ENCODE measurements at places on chromosomes 13 and 19.

GRCh38 chr19:32921624-32922023, 50.1 kb downstream of the CEP89 start:
- no peak for DNase-seq

DNA sequence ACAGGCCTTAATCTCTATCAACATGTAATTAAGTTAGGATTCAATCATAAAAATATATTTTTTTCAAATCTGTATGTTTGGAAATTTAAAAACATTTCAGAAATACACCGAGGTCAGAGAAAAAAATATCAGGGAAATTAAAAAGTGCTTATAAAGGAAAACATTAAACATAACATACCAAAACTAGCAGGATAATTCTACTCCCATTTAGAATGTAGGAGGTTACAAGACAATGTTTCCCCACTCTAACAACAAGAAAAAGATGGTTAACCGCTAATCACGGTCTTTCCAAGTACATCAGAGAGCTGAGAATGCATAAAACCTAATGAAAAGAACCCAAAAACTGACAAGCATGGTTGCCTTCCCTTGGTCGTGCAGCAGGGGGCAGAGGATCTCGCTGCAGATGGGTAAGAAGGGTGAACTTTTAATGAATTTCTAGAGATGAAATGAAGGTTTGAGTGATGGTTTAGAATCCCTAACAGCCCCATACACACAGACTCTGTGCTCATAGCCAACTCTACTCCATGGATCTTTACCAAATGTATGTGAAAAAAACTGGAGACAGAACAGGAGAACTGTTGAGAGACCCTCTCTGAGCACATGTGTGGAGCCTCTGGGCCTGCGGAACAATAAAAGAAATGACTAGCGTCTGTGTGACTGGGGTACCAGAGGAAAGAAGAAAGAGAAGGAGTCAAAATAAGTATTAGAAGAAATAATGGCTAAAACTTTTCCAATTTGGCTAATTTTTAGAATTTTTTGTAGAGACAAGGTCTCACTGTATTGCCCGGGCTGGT, 51.3 kb upstream of the LSM14A start:
- DNase-seq = peak; percentile 79

DNA sequence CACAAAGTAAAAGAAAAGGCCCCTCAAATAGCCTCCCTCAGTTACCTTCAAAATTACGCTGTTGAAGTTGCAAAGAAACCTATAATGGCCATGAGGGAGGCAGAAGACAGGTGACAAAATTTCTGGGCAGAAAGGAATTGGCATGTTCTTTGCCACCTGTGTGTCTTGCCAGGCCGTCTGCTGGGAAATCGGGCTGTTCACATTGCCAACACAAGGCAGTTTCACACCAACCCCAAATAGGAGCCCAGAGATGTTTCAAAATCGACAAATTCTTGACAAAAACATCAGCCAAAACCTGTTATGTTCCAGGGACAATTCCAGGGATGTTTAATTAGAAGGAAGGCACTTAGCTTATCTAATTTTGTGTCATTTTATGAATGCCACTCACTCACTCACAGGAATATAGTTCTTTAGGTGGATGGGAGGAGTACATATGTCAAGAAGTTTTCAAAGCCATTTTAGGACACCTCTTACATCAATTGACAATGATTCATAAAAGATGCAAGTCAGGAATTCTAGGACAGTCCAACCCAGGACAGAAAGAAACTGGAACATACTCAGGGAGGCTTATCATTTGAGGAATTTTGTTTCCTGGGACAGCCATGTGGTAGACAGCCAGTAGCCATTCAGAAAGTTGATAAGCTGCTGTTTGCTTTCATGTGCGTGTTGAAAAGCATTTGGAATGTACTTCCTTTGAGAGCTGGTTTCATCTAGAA, 164.5 kb downstream of the RGCC start:
- peak; percentile 70 for DNase-seq

GRCh38 chr13:78657699-78658629, 991 bp downstream of the OBI1 start:
- peak; percentile 34 for DNase-seq

GRCh38 chr13:82833923-82834322, 1048.4 kb downstream of the SLITRK1 start:
- DNase-seq = peak; percentile 61

DNA sequence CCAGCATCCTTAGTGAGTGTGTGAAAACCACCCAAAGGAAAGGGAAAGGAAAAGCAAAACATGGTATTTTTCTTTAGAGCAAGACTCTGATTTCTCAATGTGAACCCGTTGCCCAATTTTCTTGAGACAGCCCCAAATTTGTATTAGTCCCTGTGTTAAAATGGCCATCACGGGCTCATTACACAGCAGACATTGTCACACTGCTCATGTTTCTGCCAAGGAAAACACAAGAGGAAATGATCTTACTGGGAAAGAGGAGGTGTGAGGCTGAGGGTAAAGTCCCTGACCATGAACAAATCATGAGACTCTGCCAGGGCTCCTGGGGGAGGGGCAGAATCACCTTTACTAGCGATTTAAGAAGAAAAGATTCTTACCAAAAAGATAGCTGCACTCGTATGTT, 54.4 kb downstream of the FAM124A start:
- no peak for DNase-seq

GRCh38 chr13:27860743-27861142, 59.1 kb upstream of the PDX1 start:
- DNase-seq = no peak

GRCh38 chr13:95106562-95106961, 194.7 kb downstream of the ABCC4 start:
- DNase-seq = peak; percentile 13

- peak; percentile 44 for DNase-seq
Measured at GRCh38 chr13:51623473-51623872, 39.2 kb downstream of the WDFY2 start.

GRCh38 chr13:19150712-19151228, 30.9 kb downstream of the TUBA3C start:
- no peak for DNase-seq

GRCh38 chr19:33280351-33280921, 21.9 kb downstream of the CEBPA start:
- no peak for DNase-seq

- DNase-seq = no peak
Measured at GRCh38 chr13:35865341-35866240, 265.6 kb downstream of the DCLK1 start.

GRCh38 chr13:31029102-31029501, 96.6 kb downstream of the TEX26 start:
- no peak for DNase-seq

DNA sequence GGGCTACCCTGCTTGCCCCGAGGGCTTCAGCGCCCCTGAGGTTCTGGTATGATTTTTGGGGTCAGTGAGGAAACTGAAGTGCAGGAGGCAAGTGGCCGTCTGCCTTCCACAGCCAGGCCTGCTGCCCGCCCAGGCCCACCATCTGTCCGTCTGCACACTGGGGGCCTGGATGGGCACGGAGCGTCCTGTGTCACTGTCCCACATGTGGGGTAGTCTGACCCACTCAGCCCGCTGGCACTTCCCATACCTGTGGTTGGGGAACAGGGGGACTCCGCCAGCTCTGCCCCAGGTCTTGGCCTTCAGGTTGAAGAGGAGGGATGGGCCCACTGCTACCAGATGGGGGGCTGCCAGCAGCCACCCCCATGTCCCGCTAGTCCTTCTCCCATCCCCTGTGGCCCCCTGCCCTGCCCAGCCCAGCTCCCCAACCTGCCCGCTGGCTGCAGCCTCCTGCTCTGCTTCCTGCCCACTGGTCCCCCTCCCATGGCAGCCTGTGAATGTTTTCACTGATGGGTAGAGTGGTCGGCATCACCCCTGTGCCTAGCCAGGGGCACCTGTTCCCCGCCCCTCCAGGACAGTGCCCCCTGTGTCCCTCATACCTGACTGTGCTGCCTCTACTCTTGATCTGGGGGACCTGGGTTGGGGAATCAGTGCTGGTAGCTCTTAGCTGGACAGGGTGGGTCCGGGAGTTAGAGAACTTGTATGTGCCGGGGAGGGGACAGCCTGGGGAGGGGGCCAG, 9.5 kb downstream of the PIAS4 start:
- no peak for DNase-seq

DNA sequence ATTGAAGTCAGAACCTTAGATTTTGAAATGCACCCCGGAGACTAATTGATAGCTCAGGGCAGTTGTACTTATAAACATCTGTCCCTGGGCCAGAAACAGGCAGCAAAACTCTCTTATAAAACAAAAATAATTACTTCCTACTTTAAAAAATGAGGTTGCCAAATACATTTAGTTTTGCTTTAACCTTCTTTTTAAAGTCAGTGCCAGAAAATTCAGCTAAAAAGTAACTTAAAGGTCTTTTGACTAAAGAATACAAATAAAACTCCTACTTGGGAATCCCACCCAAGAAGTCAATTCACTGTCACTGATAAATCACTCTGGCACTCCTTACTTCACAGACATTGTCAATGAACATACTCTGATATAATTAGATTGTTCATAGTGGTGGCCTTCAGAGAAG, 60.7 kb downstream of the DOCK9 start:
- no peak for DNase-seq

DNA sequence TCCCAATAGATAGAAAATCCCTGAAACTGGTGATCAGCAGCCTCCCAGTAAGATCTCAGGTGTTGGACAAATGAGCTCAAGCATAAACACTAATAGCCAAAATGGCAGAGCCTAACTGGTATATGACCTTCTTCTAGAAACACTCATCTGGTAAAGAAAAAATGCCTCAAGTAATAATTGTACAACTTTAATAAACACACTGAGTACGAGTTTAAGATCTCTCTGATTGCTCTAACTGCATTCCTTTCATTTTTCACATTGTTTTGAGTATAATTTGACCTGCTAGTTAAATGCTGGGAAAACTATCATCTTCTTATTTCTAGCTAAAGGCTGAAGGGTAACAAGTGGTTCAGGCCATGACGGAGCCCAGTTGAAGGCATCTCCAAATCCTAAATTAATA, 2009.5 kb upstream of the PCDH20 start:
- peak; percentile 67 for DNase-seq

DNA sequence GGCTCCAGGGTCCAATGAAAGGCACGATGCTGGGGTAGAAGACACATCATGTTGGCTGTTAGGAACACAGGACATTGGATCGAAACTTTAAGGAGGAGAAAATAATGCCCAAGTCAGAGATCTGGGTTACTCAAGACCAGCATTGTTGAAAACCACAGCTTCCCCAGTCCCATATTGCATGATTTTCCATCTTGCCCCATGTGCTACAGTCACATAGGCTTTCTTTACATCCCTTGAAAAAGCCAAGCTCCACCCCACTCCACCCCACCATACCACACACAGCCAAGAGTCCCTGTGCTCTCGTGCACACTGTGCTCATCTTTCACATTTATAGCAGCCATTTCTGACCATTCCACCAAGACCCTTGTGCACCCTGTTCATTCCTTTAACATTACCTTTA, 636.2 kb downstream of the DIAPH3 start:
- DNase-seq = no peak

DNA sequence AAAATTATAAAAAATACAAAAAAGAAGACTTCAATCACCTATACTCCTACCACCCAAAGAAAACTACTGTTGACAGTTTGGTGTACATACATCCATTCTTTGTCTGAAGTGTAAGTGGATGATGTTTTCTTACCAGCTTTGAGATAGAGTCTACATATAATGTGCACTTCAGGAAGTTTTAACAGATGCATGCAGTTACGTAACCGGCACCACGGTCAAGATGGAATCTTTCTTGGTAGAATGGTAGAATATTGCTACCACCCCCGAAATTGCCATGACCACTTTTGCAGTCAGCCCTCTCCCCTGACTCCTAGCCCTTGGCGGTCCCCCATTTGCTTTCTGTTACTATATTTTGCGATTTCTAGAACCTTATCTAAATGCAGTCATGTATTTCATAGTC, 1.4 kb downstream of the CUL4A start:
- no peak for DNase-seq

- DNase-seq = peak; percentile 48
Measured at GRCh38 chr13:106098778-106099177, 436.7 kb downstream of the EFNB2 start.

- no peak for DNase-seq
Measured at GRCh38 chr13:44157606-44158005, 216.0 kb upstream of the SERP2 start.

GRCh38 chr13:31172001-31172400, 10.3 kb upstream of the HSPH1 start:
- peak; percentile 73 for DNase-seq

DNA sequence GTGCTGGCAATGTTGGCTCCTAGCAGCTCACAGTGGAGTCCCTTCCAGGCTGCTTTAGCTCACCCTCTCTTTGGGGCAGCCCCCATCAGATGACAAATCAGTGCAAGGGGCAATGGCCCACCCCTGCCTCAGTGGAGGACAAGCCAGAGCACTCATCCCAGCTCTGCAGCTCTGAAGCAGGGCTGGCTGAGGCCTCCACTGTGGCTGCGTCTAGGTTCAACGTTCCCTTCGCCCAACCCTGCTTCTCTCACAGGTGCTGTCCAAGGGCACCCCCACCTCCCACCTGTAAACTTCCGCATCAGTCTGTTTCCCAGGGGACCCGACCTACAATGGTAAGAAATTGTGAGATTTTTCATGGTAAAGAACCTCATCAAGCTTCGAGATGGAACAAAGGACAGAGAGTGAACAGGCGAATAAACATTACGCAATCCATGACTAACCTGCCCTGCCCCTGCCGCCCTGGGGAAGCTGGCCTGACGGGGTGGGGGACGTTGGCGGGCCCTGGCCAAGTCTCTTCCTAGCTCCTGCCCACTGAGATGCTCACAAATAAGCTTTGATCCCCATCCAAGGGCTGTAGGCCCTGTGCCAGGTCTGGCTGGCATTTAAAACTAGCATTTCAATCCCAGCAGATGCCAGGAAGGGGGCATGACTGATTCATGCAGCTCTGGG, 40.5 kb downstream of the DZIP1 start:
- DNase-seq = peak; percentile 65

DNA sequence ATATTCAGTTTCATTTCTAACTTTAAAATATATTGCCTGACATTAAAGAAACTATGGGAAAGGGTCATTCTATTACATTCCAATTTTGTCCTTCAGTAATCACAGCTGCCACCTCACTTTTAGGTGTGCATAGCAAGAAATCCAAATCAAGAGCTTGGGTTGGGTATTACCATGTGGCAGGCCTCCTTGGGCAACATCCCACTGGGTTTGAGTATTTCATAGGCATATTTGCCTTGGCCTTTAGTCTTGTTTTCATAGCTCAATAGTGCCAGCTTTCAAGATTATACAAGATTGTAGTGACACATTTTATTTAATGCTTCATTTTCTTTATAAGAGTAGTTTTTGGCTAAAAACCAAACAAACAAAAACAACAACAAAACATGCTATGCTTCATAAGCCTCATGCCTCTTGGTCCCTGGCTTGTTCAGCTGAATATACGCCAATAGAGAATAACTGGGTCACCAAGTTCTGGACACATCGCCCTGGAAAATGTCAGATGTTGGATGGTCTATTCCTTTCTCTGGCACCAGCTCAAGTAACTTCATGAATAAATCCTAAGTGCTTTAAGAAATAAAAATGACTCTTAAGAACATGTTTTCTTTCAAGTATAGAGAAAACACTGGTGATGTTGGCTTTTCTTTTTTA, 167.4 kb upstream of the STARD13 start:
- DNase-seq = no peak

- no peak for DNase-seq
Measured at GRCh38 chr19:28669804-28670203, 543.1 kb downstream of the UQCRFS1 start.

Data from choroid plexus epithelial cell (primary cell).